ENCODE measurements at places on chromosomes 16 and 17. TPM values are rescaled to one million over a fixed set of nuclear protein-coding genes. Genes with fewer than 3 reads are reported as not detected.

GRCh38 chr17:20302246-20302917, 165.0 kb downstream of the LGALS9B start:
- no peak for DNase-seq

The CASKIN1 gene
- total RNA-seq, result under 0.01 TPM

The MGAT5B gene
- total RNA-seq, result 0.25 TPM

The SEPTIN12 gene
- not detected for total RNA-seq

The GP1BA gene
- total RNA-seq, result not detected
